NCI-H187 treated with DMSO at 0.1 percent for 48 hours (cell line): ENCODE measurements at places on chromosomes 2 and 18.

DNA sequence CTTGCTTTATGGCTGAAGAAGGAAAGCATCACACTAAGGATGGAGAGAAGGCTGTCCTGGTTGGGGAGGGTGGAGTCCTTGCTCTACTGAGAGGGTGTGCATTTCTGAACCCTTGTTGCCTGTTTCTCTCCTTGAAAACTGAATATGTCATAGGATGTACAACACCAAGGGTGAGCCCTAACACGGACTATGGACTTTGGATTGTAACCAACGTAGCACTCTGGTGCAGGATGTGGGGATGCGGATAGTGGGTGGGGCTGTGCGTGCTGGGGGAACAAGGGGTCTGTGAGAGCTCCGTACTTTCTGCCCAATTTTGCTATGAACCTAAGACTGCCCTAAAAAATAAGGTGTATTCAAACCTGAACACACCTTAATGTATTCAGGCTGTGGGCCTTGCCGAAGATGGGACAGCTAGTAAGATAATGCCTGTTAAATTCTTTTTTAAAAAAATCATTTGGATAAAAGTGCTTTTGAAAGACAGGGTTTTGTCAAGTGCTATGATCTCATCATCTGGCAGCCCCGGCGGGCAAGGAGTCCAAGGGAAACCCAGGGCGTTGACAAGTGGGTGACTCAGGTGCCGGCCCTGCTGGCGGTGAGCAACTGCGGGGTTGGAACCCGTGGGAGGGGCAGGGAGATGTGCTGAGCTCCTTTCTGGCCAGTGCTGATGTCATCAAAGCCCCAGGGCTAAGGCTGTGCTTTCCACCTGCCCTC lies 54.0 kb downstream of the GATA6 start:
- no peak for DNase-seq

- no peak for DNase-seq
Measured at GRCh38 chr2:1481406-1482252, 68.4 kb downstream of the TPO start.

GRCh38 chr2:173513107-173513727 lies 158.5 kb downstream of the CDCA7 start:
- no peak for DNase-seq

DNA sequence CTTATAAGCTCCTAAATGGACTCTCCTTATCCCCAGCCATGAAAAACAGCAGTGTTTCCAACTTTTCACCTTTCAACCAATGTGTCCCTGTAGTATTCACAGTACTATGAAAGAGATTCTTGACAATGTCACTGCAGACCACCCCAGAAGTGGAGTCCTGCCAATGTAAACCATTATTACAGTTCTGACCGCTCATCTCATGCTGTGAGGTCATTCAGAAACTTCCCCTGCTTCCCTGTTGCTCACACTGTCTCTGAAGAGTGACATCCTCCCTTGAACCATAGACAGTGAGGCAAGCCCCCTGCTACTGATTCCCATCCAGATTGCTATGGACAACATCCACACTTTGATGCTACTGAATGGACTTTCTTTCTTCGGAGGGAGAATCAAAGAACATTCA lies 1523.7 kb upstream of the ACVR2A start:
- no peak for DNase-seq

GRCh38 chr18:43846299-43846698 lies 569.0 kb upstream of the SYT4 start:
- DNase-seq: no peak

GRCh38 chr18:9091066-9091476 lies 11.4 kb upstream of the NDUFV2 start:
- DNase-seq: no peak

- no peak for DNase-seq
Measured at GRCh38 chr18:36279001-36279400, 18.5 kb upstream of the FHOD3 start.

DNA sequence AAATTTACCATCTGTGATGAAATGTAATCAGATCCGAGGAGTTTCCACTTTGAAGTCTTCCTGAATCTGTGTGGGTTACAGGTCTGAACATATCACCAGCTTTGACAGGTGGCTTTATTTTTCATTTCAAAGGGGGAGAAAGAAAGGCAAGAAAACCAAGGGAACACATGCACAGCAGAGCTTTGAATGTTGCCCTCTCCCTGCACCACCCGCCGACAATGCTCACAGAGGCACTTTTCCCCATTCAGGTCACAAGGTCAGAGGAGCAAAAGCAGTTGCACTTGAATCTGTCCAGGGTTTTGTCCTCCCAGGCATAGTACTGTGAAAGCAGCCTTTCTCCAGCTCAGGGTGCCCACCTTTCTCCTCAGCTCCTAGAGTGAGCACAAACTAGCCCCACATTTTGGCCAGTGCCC lies 130.2 kb downstream of the OSR1 start:
- DNase-seq: no peak

DNA sequence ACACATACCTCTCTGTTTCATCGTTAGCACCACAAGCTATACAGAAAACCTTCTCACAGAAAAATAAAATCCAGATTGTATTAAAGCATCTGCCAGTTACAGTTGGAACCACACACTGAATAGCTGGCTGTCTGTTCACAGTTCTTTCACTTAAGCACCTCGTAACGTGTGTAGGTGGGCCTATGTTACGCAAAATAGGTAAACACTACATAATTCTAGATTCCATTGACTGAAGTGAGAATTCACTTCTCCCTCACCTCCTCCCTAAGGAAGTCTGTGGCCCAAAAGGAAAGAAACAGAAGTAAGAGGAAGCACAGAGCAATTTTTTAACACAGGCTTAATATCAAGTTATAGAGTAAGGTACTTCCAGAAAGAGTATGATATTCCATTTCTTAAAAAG lies 24.9 kb downstream of the PELI1 start:
- DNase-seq: no peak

- no peak for DNase-seq
Measured at GRCh38 chr2:230785346-230785745, 72.7 kb downstream of the CAB39 start.

DNA sequence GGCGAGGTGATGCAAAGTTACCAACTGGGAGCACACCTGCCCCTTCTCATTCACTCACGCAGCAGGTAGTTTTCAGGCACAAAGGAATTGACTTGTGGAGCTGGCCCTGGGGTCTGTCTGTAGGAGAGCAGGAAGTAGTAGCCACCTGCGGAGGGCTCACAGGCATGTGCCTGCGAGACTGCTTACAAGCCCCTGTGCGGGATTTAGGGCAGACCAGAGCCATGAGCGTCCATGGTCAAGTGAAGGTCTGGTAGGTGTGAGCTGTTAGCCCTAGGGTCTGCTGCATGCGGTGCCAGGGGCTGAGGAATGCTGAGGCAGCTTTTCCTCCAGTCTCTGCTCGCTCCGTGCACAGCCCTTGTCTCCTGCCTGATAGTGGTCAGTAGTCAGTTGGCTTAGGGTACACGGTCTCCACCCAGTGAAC lies 18.9 kb downstream of the INPP4A start:
- no peak for DNase-seq

DNA sequence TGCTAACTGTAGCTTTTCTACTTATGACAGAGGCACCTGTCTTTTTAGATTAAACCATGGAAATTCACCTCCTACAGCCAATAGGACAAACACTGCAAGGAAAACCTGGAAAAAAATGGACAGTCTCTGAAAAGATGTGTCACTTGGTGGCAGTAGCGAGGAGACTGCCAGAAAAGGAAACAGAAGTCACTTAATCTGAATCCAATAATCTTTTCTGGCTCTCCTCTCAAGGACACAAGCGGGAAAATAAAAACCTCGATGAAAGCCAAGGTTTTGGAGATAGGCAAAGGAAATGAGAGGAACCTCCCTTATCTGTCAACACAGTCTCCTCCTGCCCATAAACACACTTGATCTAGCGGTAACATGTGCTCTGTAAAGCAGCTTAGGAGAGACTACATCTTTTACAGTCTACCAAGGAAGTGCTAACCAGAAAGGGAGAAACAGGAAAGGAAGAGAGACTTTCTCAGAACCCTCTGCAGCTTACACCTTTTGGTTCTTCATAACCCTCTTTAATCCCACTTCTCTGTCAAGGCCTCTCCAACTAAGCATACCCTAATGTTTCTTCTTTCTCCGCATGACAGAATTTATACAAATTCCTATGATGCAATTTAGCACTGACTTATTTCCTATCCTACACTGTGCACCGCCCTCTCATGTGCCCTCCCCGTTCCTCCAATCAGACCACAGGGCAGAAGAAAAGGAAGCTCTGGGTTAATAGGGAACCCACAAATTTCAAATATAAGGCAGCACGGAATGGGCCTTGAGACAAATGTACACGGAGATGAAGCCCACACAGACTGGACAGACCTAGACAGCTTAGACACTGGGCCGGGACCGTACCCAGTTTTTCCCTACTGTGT lies 52.8 kb downstream of the CLASP1 start:
- no peak for DNase-seq

DNA sequence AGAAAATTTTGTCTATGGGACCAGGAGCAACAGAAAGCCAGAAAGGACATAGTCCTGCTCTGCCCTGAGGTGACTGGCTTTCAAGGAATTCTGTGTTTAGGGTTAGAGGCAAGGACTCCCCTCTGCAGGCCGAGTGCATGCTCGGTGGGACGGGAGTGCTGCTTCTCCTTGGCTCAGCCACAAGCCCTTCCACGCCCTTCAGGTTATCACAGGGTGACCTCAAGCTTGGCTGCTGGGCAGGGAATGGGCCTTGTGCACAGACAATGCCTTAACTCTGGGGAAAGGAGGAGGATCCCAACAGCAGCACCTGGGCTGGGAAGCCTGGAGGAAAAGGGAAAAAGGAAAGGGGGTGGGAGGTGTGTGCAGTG lies 32.8 kb downstream of the FAM178B start:
- DNase-seq: no peak

- no peak for DNase-seq
Measured at GRCh38 chr2:88398180-88398579, 54.3 kb downstream of the FOXI3 start.

DNA sequence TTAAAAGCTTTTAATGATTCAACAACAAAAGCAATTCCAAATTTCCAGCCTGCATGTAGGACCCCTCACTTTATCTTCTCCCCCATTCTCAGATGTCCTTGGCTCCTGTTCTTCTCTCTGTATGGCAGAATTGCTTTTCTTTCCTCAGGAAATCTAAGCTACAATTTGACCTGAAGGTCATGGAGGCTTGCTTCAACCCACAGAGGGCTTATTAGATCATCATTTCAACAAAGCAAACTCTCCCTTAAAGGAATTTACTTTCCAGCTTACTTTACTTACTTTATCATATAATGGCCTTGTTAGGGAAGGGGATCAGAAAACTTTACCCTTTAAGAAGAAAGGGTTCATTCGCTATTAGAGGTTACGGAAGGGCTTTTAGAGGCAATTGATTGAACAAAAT lies 211.5 kb downstream of the RAD51AP2 start:
- no peak for DNase-seq

DNA sequence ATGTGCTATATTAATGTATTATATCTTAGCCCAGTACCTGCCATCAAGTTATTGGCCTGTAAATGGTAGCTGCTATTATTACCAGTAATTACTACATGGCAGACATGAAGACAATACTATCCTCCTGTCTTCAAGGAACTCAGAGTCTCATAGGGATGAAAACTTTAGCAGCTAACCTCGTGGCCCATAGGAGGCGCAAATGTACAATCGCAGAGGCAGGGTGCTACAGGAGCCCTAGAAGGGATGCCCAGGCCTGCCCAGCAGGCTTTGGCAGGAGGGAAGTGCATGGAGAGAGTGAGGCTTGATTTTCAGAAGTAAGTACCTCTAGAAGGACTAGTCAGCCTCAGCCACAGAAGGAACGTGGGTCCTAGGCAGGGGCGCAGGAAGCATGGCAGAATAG lies 44.7 kb upstream of the KIDINS220 start:
- no peak for DNase-seq

DNA sequence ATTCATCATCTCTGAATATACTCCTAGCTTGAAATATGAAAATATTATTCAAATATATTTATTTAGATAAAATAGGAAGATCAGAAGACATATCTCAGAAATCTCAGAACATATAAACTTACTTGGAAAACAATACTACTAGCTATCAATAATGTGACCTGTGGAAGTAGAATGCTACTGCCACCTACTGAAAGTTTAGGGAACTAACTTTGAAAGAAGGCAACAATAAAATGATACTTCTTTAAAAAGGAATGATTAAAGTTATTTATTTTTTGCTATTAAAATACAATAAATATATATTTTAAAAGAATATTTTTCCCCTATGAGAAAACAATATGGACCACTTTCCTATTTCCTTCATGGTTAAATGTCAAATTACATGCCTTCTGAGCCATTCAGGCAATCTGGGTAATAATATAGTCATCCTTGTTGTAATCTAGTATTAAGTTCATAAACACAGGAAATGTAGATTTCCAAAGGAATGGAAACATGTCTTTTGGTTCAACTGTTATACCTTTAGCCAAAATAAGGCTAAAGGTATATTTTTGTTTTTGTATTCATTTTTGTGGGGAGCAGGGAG lies 26.0 kb downstream of the ACADL start:
- no peak for DNase-seq

GRCh38 chr2:83221258-83221657 lies 1237.8 kb downstream of the SUCLG1 start:
- no peak for DNase-seq

GRCh38 chr2:230691005-230691647 lies 21.5 kb upstream of the CAB39 start:
- no peak for DNase-seq
